ENCODE measurements at places on chromosomes 2 and 18.

- DNase-seq: no peak
Observed at GRCh38 chr18:48724939-48725338, 186.1 kb downstream of the CTIF start.

GRCh38 chr18:2776601-2777000 is 70.2 kb upstream of the EMILIN2 start:
- no peak for DNase-seq

- no peak for DNase-seq
Observed at GRCh38 chr18:63382843-63383242, 15.8 kb upstream of the KDSR start.

DNA sequence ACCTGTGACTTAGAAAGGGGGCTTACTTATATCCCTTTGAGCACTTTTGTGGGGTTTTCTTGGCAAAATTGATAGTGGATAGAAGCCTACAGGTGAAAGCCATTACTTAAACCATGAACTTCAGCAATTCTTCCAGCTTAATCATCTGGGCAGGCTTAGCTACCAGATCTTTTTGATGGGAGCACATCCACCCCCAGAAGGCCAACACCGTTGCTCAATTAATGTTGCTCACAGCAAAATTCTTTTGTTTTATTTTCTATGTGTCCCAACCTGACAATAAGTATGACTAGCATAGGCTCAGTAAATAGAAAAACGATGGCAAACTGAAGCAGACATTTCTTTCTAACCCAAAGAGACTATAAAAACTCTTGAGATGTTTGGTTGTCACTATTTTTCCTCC is 269.4 kb upstream of the TCF4 start:
- DNase-seq: no peak

GRCh38 chr18:55988537-55988936 is 400.5 kb upstream of the TCF4 start:
- no peak for DNase-seq

- no peak for DNase-seq
Observed at GRCh38 chr2:206700156-206700555, 18.0 kb downstream of the DYTN start.

- DNase-seq: no peak
Observed at GRCh38 chr18:79523206-79523735, 127.5 kb downstream of the NFATC1 start.

- DNase-seq: no peak
Observed at GRCh38 chr18:68984342-68984741, 186.5 kb downstream of the CCDC102B start.

GRCh38 chr2:220891405-220891804 is 680.7 kb downstream of the EPHA4 start:
- DNase-seq: no peak

DNA sequence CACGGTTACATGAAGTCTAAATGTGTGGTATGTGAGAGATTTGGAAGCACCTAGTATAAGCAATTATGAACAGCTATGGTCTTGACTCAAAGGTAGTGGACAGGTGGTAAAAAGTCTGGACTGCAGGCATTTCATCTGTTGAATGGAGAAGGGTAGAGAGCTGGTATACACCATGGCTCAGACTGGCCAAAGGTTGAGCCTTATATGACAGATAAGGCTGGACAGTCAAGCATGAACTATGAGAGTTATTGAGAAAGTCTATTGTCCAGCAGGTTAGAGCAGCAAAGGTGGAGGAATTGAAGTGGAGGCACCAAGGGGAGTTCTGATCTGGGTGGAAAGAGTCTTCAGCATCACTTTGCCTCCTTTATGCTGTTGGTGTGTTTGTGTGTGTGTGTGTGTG is 346.7 kb upstream of the SLC14A2 start:
- no peak for DNase-seq

GRCh38 chr18:10953672-10954071 is 195.7 kb downstream of the PIEZO2 start:
- DNase-seq: no peak

DNA sequence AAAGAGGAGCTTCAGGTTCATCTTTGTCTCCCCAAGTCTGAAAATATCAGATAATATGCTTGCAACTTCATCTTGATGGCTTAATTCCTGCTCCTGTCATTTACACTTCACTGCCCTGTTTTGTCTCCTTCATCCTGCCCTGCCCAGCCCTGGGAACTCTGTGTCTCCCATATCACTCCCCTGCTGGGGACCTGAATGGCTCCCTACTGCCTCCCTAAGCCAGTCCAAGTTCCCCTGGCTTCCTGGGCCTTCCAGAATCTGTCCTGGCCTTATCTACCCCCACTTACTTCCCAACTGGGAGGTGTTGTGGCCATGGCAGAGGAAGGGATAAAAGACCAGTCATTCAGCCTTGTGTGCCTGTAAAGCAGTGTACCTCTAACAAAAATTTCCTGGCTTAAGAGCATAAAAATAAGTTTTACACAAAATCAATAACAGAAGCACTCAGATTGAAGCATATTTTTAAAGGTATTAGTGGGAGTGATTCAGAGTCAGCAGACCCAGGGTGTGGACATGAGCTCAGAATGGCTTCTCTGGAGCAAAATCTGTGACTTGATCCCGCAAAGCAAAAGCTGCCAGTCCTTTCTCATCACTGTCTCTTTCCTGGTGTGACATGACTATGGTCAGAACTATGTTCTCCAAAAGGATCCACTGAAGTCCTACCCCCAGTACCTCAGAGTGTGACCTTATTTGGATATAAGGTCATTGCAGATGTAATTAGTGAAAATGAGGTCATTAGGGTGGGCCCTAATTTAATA is 59.1 kb downstream of the INO80C start:
- no peak for DNase-seq

GRCh38 chr2:45857867-45858520 is 206.5 kb downstream of the PRKCE start:
- peak; percentile 51 for DNase-seq

DNA sequence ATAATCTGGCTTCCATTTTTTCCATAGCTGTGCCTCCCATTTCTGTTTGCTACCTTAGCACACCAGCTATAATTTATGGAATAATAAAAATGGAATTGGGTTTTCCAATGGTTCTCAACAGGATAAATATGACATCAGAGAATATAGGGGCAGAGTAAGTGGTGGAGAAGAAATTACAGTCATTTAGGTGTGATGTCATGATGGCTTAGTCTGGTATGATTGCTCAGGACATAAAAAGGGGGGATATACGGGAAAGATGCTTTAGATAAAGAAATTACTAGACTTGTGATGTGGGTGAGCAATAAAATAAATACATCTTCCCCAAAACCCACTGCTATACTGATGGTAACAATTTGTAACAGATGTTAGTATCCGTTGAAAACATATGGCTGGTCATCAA is 21.6 kb upstream of the KIF5C start:
- no peak for DNase-seq

GRCh38 chr2:211688196-211688595 is 850.4 kb downstream of the ERBB4 start:
- no peak for DNase-seq

DNA sequence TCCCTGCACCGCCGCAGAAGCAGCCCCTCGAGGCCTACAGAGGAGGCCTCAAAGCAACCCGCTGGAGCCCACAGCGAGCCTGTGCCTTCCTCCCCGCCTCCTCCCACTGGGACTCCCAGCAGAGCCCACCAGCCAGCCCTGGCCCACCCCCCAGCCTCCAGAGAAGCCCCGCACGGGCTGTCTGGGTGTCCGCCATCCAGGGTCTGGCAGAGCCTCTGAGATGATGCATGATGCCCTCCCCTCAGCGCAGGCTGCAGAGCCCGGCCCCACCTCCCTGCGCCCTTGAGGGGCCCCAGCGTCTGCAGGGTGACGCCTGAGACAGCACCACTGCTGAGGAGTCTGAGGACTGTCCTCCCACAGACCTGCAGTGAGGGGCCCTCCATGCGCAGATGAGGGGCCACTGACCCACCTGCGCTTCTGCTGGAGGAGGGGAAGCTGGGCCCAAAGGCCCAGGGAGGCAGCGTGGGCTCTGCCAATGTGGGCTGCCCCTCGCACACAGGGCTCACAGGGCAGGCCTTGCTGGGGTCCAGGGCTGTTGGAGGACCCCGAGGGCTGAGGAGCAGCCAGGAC is 31.2 kb downstream of the GPC1 start:
- DNase-seq: no peak

DNA sequence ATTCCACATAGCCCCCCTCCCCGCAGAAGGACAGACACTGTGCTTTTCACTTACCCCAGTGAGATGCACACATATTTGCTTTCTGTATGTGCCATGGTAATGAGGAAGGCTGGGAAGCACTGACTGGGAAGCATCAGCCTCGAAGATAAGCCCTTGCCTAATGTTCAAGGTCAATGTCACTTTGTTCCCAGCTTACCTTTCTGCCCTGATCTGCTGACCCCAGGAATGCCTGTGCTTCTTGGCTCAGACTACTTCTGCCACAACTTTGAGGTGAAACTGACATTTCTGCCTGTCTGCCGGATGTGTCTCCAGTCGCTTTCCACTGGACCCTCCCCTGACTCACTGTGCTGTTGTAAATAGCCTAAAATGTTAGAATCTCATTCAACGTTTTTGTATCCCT is 183.8 kb downstream of the PTPRM start:
- DNase-seq: no peak

DNA sequence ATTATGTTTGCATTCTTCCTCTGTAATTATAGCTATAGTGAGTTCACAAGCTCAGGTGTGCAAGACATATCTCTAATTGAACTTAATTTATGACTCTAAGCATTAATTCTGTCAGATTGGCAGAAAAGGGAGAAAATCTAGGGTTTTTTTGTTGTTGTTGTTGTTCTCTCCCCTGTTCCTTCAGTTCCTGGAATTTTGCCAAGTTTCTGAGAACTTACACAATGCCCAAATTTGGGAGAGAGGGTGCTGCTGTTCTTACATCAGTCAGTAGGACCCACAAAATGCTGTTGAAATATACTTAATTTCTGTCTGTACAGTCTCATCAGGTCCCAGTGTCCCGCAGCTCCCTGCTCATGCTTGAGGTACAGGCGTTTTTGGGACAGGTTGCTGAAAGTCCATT is 221.8 kb upstream of the RBMS1 start:
- no peak for DNase-seq

Measured in NCI-H1417 treated with DMSO at 0.1 percent for 48 hours (cell line).